ENCODE measurements at places on chromosomes 7 and 10.
A peak's percentile ranks its signal among the peaks of the same experiment; 100 is the strongest.

- no peak overlapping the region for H3K4me3 ChIP-seq
- H3K27ac ChIP-seq = no peak overlapping the region
- no peaks in the 10 kb centered on the region for H3K36me3 ChIP-seq
- peaks cover 38% of the 10 kb centered on the region for H3K4me1 ChIP-seq
- no peaks in the 10 kb centered on the region for H3K27me3 ChIP-seq
- ATAC-seq = peak; percentile 50
Observed at GRCh38 chr10:12594448-12594944, 245.1 kb downstream of the CAMK1D start.

- H3K27ac ChIP-seq = no peak overlapping the region
- no peaks in the 10 kb centered on the region for H3K36me3 ChIP-seq
- H3K4me3 ChIP-seq = no peak overlapping the region
- H3K27me3 ChIP-seq = no peaks in the 10 kb centered on the region
- H3K4me1 ChIP-seq = no peaks in the 10 kb centered on the region
- ATAC-seq = no peak
Observed at GRCh38 chr7:106608661-106609060, 52.3 kb downstream of the CCDC71L start.

DNA sequence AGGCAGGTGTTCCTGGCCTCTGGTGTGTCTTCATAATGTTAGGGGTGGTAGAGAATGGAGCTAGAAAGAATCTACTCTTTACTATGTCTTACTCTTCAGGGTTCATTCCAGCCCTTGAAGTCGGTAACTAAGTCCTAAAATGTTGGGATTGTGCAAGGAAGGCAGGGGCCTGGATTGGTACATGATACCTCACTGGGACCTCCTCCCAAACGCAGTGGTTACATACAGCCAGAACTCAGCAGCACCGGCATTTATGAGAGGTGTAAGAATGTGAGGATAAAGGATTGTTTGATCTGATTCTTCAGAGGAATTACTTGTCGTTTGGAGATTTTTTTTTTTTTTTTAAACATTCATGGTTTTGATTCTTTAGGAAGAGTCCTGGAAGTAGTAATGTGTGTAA is 6.9 kb downstream of the COMTD1 start:
- H3K27ac ChIP-seq = peak overlapping the region; percentile 81
- ATAC-seq = no peak
- H3K4me3 ChIP-seq = no peak overlapping the region
- H3K27me3 ChIP-seq = no peaks in the 10 kb centered on the region
- H3K36me3 ChIP-seq = no peaks in the 10 kb centered on the region

DNA sequence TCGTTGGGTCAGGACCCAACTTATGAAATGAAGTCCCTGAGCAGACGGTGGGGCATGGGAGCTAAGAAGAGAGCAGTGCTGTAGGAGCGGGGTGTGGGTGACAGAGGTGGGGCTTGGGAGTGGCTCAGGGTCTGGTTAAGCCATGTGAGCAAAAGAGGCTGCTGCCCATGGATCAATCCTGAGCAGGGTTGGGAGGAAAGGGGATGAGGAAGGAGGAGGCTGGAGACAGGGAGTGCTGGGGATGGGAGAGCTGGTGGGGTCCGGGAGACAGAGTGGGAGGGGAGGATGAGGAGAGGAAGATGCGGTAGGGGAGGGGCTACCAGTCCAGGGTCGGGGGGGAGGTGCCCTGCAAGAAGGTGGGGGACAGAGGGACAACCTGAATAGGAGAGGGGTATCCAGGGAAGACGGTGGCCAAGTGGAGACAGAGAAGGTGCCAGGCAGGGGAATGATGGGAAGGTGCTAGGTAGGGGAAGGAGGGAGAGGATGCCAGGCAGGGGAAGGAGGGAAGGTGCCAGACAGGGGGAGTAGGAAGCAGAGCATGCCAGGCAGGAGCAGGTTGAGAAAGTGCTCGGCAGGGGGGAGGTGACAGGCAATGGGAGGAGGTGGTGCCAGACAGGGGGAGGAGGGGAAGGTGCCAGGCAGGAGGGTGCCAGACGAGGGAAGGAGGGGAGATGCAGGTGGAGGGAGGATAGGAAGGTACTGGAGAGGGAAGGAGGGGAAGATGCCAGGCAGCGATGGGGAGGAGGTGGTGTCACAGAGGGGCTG is 27.5 kb upstream of the SMARCD3 start:
- H3K27me3 ChIP-seq = no peaks in the 10 kb centered on the region
- H3K4me3 ChIP-seq = peak overlapping the region; percentile 53
- no peaks in the 10 kb centered on the region for H3K36me3 ChIP-seq
- H3K4me1 ChIP-seq = no peaks in the 10 kb centered on the region

DNA sequence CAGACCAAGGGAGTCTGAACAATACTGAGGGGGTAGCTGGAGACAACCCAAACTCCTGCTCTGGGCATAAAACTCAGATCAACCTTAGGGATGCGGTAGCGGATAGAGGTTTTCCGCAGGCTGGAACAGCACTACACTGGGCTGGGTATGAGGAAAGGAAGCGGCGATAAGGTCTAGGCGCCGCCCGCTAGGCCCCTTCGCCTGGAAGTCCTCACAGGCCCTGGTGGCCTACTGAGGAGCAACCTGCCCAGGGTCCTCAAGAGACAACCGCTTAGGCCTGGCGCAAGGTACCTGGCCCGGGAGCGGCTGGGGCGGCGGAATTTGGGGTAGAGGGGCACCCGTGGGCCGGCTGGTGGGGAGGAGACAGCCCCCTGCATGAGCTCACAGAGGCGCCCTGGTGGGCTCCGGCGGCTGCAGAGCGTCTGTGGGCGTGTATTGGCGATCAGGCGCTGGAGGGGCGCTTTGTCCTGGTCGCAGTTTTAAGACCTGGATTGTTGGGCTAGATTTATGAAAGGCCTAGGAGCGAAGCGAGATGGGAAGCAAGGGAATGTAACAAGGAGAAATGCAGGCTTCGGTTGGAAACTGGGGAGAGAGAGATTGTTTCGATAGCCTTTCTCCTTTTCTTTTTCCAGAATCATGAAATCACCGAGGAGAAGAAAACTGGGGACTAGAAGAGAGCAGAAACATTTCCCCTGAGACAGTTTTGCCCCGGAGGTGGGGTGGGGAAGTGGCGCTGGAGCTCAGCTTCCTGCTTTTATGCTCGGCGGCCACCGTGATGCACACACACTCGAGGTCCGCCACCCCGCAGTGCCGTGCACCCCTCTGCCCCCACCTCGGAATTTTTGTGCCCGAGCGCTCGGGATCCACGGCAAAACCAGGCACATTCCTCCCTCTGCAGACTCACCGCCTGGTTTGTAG is 2.4 kb upstream of the NKX2-3 start:
- H3K4me1 ChIP-seq = peaks cover 4% of the 10 kb centered on the region
- ATAC-seq = no peak
- peaks cover 100% of the 10 kb centered on the region for H3K27me3 ChIP-seq
- no peak overlapping the region for H3K27ac ChIP-seq

DNA sequence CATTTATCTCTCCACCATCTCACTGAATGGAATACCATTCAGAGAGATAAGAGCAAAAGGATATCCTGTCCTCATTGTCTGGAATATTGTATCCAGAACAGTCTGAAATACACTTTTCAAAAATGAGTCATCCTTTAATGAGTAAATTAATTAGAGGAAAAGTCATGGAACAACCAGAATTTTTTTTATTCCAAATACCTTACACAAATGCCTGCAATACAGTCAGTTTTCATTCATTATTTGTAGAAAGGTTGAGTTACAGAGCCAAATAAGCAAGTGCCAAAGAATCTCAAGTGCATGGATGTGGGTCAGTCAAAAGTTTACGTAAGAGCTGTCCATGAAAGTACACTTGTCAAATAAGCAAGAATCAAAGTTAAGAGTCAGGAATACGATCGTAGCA is 482.6 kb downstream of the IPMK start:
- no peaks in the 10 kb centered on the region for H3K36me3 ChIP-seq
- H3K27ac ChIP-seq = no peak overlapping the region
- H3K4me3 ChIP-seq = no peak overlapping the region
- no peak for ATAC-seq
- no peaks in the 10 kb centered on the region for H3K27me3 ChIP-seq
- no peaks in the 10 kb centered on the region for H3K4me1 ChIP-seq

DNA sequence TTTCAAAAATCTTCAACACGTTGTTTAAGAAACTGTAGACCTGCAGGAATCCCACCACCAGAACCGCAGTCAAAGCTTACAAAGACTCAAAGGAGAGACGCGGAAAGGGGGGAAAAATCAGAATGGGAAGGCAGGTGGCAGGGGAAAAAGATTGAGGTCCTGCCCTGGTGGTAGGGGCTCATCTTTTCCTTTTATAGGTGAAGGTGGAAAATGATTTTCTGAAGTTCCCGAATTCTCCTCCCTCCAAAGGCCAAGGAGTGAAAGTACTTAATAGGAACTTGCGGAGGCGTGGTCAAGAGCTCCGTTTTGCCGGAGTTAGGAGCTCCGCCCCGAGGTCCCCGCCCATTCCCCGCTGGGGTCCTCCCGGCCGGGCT is 724 bp downstream of the BBIP1 start:
- H3K4me1 ChIP-seq = peaks cover 11% of the 10 kb centered on the region
- ATAC-seq = no peak
- H3K27ac ChIP-seq = peak overlapping the region; percentile 98
- no peaks in the 10 kb centered on the region for H3K36me3 ChIP-seq
- H3K4me3 ChIP-seq = peak overlapping the region; percentile 60

Measured in gastroesophageal sphincter (tissue), 4 donors.